Hippocampal formation (tissue), 2 donors: ENCODE measurements at places on chromosomes 6 and 20.
A peak's percentile ranks its signal among the peaks of the same experiment; 100 is the strongest.

- DNase-seq: no peak
Observed at GRCh38 chr20:24675651-24676352, 206.4 kb downstream of the SYNDIG1 start.

DNA sequence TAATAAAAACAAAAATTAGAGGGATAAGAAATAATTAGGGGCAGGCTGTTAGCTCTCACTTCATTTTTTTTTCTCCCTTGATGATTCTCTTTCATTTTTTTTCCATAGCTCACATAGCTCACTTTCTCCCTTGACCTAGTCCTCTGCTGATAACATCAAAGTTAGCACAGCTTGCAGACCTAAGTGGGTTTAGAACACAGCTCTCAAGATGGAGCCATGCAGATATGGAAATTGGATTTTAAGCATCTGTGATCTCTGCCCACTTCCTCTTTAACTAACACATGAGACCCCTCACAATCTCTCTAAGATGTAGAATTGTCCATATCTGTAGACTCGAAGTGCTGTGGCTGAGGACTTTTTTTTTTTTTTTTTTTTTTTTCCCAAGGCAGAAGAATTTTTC, 257.1 kb downstream of the SOX4 start:
- DNase-seq: no peak

DNA sequence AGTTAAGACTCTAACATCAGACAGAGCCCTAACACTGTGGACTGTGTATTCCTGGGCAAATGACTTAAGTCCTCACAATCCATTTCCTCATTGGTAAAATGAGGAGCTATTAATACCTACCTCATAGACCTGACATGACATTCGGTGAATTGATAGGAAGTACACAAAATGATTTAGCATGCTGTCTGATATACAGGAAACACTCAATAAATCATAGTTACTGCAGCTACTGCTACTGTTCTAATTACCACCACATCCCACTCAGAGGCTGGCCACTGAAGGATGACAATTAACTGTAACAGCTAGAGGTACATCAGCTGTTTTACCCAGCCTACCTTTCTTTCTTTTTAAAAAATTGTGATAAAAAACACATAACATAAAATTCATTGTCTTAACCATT, 87.7 kb downstream of the PLCG1 start:
- no peak for DNase-seq

DNA sequence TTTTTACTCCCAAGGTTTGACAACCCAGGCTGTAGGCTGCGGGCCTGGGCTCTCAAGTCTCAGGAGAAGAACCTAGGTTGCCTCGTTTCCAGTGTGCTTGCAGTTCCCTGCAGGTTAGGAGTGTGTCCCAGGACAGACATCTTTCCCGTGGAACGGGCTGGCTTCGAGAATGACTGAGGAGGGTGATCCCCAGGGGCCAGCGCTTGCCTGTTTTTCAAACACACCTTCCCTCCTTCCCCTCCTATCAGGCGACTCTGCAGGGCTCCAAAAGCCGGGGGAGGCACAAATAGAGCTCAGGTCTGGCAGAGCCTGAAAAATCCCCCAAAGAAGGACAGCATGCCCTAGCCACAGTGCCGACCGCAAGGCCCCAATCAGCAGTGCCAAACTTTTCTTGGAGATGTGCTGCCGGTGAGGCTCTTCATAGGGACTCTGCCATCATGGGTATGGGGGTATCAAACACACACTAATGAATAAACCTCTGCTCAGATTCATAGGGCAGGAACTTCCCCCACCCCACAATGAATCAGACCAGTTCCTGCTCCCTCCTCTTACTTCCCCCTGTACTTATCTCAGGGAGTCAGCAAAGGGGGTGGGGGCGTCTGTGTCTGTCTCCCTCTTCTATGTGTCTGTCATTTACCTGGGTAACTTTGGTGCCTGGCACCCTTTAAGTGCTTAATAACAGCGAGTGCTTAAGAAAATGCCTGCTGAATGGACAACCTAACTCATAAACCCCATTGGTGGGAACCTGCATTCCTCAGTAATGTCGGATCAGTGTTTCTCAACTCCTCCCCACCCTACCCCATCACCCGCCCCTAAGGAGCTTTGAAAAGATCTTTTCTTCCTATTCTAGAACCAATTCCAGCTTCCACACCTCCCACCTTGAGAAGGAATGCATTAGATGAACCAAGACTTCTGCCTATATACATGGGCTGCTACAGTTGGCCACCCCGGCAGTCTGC, 1.6 kb downstream of the KCNG1 start:
- no peak for DNase-seq

DNA sequence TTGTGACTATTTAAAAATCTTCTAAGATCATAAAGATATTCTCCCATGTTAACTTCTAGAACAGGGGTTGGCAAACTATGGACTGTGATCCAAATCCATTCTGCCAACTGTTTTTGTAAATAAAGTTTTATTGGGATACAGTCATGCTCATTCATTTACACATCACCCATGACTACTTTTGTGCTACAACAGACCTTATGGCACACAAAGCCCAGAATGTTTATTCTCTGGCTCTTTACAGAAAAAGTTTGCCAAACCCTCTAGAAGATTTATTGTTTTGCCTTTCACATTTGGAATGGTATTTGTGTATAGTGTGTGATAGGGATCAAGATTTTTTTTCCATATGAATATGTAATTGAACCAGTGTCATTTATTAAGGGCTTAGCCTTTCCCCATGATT, 341.7 kb downstream of the CD83 start:
- no peak for DNase-seq

DNA sequence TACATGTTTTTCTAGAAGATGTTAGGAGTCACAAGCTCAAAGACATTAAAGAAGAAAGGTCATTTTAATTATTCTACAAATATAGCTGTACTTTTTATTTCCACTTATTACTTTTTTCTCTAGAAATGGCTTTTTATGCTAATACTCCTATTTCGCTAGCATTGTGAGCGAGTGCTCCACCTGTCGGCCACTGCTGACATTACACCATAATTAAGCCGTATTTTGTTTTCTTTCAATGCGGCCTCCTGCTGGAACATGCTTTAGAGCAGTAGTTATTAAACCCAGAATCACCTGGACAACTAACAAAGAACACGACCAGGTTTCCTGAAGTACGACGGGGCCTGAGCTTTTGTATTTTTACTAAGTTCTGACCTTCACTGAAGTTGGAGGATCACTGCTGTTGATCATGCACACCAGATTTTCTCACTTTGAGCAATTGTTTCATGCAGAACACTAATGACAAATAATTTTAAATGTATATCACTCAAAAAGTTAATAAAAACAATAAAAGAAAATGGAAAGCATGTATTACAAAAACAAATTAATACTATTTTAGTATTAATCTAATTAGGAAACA, 74.1 kb upstream of the PAK5 start:
- peak; percentile 54 for DNase-seq
